ENCODE measurements at places on chromosomes 7 and 10.

DNA sequence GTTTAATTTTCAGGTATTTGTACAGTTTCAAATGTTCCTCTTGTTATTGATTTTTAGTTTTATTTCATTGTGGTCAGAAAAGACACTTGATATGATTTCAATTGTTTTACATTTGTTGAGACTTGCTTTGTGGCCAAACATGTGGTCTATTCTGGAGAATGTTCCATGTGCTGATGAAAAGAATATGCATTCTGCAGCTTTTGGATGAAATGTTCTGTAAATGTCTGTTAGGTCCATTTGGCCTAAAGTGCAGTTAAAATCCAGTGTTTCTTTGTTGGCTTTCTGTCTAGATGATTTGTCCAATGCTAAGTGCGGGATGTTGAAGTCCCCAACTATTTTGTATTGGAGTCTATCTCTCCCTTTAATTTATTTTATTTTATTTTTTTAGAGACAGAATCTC, 70.5 kb downstream of the ZNF503 start:
- DNase-seq: no peak

DNA sequence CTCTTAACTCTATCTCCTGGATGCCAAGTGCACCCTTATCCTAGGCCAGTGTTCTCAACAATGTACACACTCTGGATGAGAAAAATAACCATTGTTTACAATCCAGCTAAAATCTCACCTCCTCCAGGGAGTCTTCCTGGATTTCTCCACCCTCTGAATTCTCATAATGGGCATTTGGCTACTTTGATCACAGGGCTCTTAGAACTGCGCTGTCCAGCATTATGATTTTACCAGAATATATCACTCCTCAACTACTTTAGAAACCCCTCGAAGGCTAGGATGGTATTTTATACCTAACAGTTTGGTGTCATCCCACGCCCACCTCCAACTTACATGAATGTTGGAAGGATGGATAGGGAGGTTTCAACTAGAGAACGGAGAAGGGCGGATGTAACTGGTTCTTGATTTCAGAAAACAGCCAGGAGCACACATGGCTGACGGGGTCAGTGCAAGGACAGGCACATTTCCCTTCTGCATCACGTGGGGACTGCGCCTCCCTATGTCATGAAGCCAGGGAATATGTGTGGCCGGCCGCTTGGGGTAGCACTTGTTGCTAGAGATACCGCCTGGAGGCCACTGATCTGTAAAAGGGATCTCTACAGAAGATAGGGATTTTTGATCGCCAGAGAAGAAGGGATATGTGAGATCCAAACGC, 1.2 kb upstream of the ATP6V0E2 start:
- no peak for DNase-seq

DNA sequence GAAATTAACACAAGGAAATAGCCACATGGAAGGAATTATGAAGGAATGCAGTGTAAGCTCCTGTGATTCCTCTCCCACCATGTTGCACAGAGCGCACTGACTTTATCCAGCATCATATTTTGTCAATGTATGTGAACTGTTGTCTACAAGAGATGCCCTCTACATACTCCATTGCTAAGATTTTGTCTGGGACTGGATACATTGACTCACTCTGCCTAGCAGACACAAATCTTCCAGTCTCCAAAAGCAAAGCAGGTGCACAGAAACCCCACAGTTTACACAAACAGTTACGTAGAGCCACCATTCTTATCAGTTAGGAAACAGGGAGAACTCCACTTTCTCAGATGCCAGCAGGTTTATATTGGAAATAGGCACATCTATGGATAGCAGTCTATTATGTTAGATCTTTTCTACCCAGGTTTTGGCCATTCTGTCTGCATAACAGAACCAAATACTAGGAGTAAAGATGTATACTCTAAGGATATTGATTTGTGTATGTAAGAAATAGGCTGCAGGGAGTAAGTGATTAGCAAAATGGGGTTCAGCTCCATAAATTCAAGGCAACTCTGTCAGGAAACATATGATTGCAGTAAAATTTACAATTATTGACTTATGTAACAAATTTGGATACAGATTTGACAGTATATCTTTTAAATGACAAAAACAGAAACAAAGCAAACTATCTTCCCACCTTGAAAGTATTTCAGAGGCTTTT, 1.5 kb downstream of the AKR1C2 start:
- DNase-seq: no peak

- no peak for DNase-seq
These were observed 50.0 kb upstream of the CELF2 start for GRCh38 chr10:10967581-10968256.

DNA sequence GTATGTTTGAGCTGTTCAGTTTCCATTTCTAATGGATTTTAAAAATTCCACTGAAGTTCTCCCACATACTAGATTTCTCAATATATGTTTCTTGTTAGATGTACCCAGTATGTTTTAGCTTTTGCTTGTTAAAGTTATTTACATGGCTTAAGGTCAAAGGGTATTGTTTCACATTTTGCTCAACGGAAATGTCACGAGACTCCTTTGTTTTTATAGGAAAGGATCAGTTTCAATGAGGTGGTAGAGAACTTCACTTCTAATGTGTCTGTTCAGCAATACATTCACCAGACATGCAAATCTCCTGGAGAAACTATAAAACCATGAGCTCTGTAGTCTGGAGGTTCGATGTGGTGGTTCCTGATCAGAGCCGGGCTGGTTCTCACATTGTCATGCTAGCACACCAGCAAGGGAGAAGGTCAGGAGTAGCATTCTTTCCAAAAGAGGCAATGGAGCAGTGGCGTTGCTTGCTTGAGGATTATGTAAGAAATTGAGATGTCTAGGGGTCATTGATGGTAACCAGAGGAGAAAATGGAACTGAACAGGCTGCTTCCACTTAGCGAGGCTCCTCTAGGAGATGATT, 114.0 kb downstream of the RAB18 start:
- no peak for DNase-seq

- no peak for DNase-seq
These were observed 15.1 kb downstream of the BCAP29 start for GRCh38 chr7:107594961-107595737.
